ENCODE measurements at places on chromosomes 5 and 9.

- no peak for DNase-seq
Observed at GRCh38 chr9:102514541-102514940, 480.6 kb upstream of the CYLC2 start.

DNA sequence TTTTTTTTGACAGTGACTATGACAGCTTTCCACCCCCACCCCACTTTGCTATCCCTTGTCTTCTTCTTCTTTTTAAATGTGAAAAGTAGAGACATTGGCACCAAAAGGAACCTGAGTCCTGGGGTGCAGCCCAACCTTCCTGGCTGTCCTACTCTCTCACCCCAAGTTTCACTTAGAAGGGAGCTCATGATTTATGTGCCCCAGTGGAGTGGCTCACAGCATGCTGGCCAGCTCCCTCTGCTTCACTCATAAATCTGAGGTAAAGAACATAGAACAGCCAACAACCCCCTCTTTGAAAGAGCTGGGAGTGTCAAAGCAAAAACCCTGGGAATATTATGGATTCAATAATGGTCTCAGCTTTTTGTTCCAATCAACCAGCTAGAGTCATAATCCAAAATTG is 196.3 kb upstream of the DAPK1 start:
- DNase-seq: no peak

DNA sequence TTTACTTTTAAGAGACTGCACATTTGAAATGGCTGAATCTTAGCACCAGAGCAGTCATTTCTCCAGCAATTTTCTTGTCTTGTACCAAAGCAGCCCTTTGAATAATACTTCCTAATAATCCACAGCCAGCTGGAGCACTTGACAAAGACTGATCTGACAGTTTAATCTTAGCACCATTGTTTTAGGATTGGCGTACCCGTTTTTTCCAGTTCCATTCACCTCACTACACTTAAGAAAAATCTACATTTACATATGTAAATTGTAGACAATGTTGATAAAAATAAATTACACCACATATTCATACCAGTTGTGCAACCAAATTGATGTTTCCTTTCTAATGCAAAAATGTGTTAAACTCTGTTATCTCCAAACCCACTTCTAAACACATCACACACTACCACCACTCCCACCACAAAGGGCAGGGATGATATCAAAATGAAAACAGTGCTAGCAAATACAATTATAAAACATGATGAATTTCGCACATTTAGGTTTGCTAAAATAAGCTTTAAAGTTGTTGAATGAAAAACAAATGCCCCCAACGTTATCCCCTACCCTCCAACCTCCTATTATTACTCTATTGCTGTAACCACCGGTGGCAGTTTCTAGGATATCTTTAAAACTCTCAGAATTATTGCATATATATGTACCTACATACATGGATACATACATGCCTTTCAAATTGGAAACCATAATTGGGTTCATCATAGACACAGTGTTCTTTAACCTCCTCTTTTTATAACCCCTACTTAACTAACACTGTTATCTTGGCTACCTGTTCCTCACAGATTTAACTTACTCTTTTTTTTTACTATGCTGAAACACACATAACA is 21.5 kb downstream of the SERINC5 start:
- DNase-seq: no peak

- no peak for DNase-seq
Observed at GRCh38 chr5:176369934-176370711, 4.8 kb downstream of the ARL10 start.

GRCh38 chr9:132792547-132792946 is 85.5 kb downstream of the AK8 start:
- DNase-seq: no peak

DNA sequence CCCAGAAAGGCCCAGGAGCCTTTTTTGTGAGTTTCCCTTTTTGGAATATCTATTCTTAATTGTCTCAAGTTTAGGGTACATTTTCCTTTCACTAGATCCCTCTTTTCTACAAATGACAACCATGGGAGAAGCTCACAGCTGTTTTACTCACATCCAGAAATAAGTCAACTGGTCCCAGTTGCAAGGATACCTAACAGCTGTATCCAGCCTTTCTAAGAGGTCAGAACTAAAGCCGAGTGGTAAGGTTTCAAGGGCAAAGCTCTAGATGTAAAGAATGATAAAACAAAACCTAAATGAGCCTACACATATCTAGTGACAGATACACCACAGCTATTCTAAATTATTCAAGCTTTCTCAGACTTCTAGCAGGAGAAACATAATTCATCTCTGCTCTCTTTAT is 4.4 kb downstream of the FGF10 start:
- no peak for DNase-seq

GRCh38 chr5:177328545-177329231 is 17.0 kb upstream of the MXD3 start:
- no peak for DNase-seq

GRCh38 chr9:93107825-93108161 is 11.8 kb downstream of the CARD19 start:
- DNase-seq: no peak

DNA sequence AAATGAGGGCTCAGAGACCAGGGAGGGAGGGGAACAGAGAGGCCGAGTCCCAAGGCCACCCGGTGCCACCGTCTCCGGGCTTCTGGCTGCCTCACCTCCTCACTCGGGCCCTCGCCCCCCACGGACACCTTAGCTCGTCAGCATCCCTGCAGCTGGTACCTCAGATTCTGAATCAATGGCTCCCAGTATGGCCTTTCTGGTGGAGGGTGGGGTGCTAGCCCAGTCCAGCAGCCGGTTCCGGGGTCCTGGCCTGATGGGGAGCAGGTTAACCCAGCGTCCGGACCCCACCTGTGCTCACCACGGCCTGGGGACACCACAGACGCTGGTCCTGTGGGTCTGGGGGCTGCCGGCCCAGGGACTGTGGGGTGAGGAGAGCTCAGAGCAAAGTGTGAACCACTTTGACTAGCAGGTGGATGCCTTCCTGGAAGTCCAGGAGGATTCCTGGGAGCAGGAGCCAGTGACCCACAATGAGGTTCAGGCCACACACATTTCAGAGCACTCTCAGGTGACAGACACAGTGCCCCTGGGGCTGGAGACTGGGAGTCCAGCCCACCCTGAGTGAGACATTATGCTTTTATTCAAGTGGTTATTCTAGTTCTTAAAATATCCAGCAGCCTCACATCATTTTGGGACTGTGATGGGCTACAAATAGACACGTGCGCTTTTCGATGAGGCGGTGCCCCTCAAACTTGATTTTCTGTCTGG is 53.3 kb downstream of the AHRR start:
- DNase-seq: no peak

DNA sequence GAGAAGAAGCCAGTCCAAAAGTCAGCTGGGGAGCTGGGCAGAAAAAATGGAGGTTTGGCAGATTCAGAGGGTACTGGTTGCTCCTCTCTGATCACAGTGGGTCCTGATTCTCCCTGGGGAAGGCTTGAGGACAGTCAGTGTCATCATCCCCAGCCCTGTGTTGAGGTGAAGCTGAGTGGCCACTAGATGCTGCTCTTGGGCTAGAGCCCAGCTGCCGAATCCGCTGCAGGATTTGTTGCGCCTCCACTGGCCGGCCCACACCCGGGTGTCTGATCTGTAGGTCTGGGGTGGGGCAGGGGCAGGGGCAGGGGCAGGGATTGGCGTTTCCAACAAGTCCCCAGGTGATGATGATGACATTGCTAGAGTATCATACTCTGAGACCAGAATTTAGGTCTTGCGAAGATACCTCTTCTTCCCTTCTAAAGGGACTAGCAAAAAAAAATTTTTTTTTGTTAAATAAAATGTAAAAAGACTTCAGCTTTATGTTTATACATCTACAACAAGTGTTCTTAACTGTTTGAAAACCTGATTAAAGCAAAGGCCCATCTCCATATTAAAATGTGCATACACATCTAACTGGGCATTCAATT is 106.8 kb downstream of the PDE6A start:
- DNase-seq: no peak

- no peak for DNase-seq
Observed at GRCh38 chr5:36703245-36703860, 96.9 kb downstream of the SLC1A3 start.

DNA sequence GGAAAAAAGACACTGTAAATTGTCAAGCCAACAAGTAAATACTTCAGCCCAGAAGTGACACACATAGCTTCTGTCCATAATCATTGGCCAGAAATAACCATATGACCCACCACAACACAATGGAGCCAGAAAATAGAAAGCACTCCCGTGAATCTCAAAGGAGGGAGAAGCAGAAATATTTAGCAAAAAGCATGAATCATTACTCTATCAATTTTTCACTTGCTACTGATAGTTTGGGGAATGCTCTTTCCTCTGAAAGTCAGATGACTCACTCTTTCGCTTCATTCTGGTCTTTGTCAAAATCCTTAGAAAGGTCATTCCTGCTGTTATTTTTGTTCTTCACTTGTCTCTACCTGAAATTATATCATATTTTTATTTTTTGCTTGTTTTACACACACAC is 312.6 kb downstream of the TMEM232 start:
- no peak for DNase-seq

GRCh38 chr5:59079622-59080620 is 497.0 kb downstream of the RAB3C start:
- no peak for DNase-seq

- DNase-seq: no peak
Observed at GRCh38 chr5:39106322-39106721, 32.1 kb upstream of the RICTOR start.

DNA sequence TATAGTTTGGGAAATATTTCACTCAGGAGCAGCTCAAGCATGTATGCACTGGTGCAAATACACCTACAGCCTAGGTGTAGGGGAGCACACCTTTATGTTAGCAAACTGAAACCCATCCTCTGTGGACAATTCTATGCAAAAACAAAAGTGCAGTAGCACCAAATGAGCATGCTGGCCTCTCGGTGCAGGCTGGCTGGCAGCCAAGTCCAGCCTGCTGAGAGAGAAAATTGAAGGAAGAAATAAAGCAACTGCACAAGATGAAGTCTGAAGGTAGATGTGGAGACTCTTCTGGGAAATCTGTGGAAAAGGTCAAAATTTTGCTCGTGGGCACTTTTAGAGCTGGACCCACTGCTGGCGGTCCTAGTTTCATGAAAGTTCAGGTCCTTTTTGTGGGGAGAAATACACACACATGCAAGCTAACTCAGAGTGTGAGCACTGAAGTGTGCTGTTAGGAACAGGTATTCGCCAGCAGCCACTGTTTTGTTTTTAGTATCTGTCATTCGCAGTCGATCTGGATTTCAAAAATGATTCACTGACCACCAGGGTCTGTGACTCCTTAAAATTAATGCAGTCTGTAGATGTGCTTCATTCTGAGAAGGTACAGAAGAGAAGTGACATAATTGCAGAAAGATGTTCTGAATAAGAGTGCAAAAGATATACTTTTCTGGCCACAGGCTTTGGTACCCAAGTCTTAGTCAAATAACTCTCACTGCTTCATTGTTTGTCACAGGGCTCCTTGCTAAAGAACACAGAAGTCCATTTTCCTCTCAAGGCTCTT is 281.7 kb downstream of the PARP8 start:
- no peak for DNase-seq
